SK-N-SH (cell line): ENCODE measurements at places on chromosomes 7 and 10. TPM values are rescaled to one million over a fixed set of nuclear protein-coding genes. Genes with fewer than 3 reads are reported as not detected.

CACNA2D1 gene
- polyA plus RNA-seq: 3.4 and 4.8 TPM in 2 replicates

EGR2 gene
- polyA plus RNA-seq: 0.25 and 0.47 TPM in 2 replicates

DNA sequence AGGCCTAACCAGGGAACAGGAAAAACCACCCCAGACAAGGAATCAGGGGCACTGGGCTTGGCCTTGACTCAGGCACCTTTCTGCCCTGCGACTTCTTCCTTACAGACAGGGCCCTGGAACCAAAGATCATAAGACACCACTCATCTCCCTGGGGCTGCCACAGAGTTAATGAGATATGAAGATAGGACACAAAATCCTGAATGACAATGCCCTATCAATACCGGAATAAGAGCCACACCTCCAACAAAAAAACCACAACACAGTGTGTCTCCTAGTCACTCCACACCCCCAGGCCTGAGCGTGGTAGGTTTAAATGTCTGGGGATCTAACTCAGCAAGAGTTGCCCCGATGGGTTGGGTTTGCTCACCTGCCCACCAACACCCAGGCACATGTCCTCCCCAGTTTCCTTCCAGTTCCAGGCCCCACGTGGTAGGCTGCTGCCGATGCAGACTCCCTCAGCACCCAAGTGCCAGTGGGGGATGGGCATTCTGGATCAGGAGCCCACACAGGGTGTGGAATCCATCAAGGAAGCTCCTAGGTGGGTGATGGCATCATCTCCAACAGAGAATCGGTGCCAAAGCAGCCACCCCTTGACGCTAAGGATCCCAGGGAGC is 3.9 kb downstream of the DLG5 start:
- H3K4me3 ChIP-seq: no peak overlapping the region
- no peaks in the 10 kb centered on the region for H3K27me3 ChIP-seq
- peak overlapping the region; percentile 5; the same call in 1 of the 2 replicates for H3K27ac ChIP-seq
- DNase-seq: no peak

DNA sequence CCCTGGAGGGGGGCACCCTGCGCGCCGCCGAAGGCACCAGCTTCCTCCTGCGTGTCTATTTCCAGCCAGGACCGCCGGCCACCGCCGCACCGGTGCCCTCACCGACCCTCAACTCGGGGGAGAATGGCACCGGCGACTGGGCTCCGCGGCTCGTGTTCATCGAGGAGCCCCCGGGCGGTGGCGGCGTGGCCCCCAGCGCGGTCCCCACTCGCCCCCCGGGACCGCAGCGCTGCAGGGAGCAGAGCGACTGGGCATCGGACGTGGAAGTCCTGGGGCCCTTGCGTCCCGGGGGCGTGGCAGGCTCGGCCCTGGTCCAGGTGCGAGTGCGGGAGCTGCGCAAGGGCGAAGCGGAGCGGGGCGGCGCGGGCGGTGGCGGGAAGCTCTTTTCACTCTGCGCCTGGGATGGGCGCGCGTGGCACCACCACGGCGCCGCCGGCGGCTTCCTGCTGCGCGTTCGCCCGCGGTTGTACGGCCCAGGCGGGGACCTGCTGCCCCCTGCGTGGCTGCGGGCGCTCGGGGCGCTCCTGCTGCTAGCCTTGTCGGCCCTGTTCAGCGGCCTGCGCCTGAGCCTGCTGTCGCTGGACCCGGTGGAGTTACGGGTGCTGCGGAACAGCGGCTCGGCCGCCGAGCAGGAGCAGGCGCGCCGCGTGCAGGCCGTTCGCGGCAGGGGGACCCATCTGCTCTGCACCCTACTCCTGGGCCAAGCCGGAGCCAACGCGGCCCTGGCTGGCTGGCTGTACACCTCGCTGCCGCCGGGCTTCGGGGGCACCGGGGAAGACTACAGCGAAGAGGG is 594 bp downstream of the CNNM1 start:
- H3K4me3 ChIP-seq: peak overlapping the region; percentile 47
- no peaks in the 10 kb centered on the region for H3K4me1 ChIP-seq
- peaks cover 27% of the 10 kb centered on the region for H3K27me3 ChIP-seq
- H3K27ac ChIP-seq: no peak overlapping the region
- H3K36me3 ChIP-seq: no peaks in the 10 kb centered on the region

SFXN2 gene
- polyA plus RNA-seq: 10.2 and 10.6 TPM in 2 replicates

MEOX2 gene
- not detected in 2 replicates for polyA plus RNA-seq

GRCh38 chr7:117008886-117009531 is 55.7 kb downstream of the ST7 start:
- no peak for DNase-seq
- no peaks in the 10 kb centered on the region; the same call in none of the 2 replicates for H3K4me1 ChIP-seq
- no peaks in the 10 kb centered on the region for H3K27me3 ChIP-seq
- no peaks in the 10 kb centered on the region for H3K36me3 ChIP-seq
- H3K4me3 ChIP-seq: no peak overlapping the region
- H3K27ac ChIP-seq: no peak overlapping the region

GRCh38 chr7:45132708-45133320 is 21.3 kb upstream of the TBRG4 start:
- H3K36me3 ChIP-seq: no peaks in the 10 kb centered on the region
- no peak overlapping the region for H3K4me3 ChIP-seq
- DNase-seq: no peak
- no peaks in the 10 kb centered on the region for H3K4me1 ChIP-seq
- no peak overlapping the region for H3K27ac ChIP-seq
- H3K27me3 ChIP-seq: peaks cover 5% of the 10 kb centered on the region; the same call in 1 of the 2 replicates

- H3K27me3 ChIP-seq: no peaks in the 10 kb centered on the region
- H3K4me1 ChIP-seq: peaks cover 49% of the 10 kb centered on the region
- H3K36me3 ChIP-seq: no peaks in the 10 kb centered on the region
- DNase-seq: no peak
These were observed 67.1 kb downstream of the COL13A1 start for GRCh38 chr10:69868821-69869220.

GPR158 gene
- not detected in 2 replicates for polyA plus RNA-seq

DNA sequence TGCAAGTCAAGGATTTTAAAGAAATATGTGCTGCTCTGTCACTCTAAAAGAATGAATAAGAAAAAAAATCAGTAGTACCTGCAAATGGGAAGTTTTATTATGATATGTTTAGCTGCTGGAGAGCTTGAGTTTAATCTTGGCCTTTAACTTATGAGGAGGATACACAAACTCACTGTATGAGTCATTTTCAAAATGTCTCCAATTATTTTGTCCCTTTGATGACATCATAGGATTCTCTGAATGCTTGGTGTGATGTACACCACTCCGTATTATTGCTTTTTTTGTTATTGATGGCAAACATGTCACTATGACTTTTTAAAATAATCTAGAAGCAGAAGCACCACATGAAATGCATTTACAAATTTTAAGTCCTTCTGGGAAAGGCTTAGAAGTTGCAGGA is 125.8 kb downstream of the RALA start:
- no peaks in the 10 kb centered on the region for H3K36me3 ChIP-seq
- H3K27ac ChIP-seq: no peak overlapping the region
- DNase-seq: no peak
- H3K4me1 ChIP-seq: peaks cover 10% of the 10 kb centered on the region; the same call in 1 of the 2 replicates
- H3K4me3 ChIP-seq: no peak overlapping the region

GRCh38 chr7:4168541-4168940 is 513.6 kb upstream of the FOXK1 start:
- no peaks in the 10 kb centered on the region for H3K36me3 ChIP-seq
- H3K4me1 ChIP-seq: no peaks in the 10 kb centered on the region
- no peak overlapping the region for H3K27ac ChIP-seq

- H3K4me1 ChIP-seq: peaks cover 4% of the 10 kb centered on the region; the same call in 1 of the 2 replicates
- H3K36me3 ChIP-seq: no peaks in the 10 kb centered on the region
- H3K27me3 ChIP-seq: no peaks in the 10 kb centered on the region
- no peak overlapping the region for H3K4me3 ChIP-seq
- no peak overlapping the region for H3K27ac ChIP-seq
These were observed 24.5 kb downstream of the FOXK1 start for GRCh38 chr7:4706384-4707216.

DNA sequence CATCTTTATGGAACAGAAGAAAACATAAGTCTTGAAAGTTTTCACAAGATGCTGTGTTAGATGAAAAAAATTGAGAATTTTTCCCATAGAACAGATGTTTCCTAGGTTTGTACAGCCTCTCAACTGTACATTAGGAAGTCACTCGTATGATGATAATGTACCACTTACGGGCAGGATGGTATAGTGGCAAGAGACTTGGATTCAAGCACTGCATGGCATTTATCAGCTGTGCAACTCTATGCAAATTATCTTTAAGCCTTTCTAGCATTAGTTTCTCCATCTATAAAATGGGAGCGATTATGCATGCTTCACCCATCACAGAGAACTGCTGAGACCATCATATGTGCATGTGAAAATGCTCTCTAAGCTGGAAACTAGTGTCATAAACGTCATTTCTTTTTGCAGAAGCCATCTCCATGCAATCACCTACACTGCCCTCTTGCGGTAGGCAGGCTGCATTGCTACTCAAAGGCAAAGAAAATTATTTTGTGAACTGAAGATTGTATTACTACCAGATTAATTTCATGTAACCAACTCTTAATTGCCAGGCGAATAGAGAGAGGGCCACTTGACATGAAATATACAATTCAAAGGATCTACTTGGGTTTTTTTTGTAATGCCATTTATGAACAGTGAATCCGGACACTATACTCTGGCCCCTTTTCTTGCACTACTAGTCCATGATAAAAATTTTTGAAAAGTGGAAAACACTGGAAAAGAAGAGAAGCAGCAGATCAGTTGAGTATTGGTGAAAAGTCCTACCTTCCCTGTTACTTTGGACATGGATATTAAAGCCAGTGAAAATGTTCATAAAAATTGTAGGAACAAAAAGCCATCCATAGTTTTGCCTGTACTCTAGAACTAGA is 102.3 kb downstream of the JAZF1 start:
- no peak overlapping the region; the same call in 1 of the 2 replicates for H3K27ac ChIP-seq
- H3K27me3 ChIP-seq: no peaks in the 10 kb centered on the region
- DNase-seq: peak; percentile 52
- H3K4me1 ChIP-seq: peaks cover 39% of the 10 kb centered on the region
- H3K4me3 ChIP-seq: peak overlapping the region; percentile 16; the same call in 1 of the 2 replicates
- no peaks in the 10 kb centered on the region for H3K36me3 ChIP-seq

GARIN1A gene
- polyA plus RNA-seq: 1.2 TPM in 2 replicates

DNA sequence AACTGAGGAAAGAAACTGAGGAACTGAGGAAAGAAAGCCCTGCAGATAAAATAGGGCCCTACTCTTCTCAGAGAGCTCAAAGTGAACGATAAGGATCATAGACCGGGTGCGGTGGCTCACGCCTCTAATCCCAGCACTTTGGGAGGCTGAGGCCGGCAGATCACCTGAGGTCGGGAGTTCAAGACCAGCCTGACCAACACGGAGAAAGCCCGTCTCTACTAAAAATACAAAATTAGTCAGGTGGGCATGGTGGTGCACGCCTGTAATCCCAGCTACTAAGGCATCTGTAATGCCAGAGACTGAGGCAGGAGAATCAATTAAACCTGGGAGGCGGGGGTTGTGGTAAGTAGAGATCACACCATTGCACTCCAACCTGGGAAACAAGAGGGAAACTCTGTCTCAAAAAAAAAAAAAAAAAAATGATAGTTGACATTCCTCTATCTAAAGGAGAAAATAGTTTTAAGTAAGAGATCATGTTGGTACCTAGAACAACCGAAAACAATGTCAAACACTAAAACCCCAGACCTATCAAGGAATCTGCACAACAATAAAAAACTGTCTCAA is 2.5 kb downstream of the MKRN1 start:
- H3K4me3 ChIP-seq: peak overlapping the region; percentile 81; the same call in 1 of the 2 replicates
- H3K36me3 ChIP-seq: no peaks in the 10 kb centered on the region
- 0 out of 2 replicates have a peak, but pooled peaks cover 7% of the 10 kb centered on the region for H3K4me1 ChIP-seq
- no peak for DNase-seq

GRCh38 chr7:30594048-30594539 is 584 bp upstream of the GARS1 start:
- H3K4me3 ChIP-seq: peak overlapping the region; percentile 93
- H3K4me1 ChIP-seq: peaks cover 4% of the 10 kb centered on the region; the same call in 1 of the 2 replicates
- no peaks in the 10 kb centered on the region for H3K27me3 ChIP-seq
- peak overlapping the region; percentile 94 for H3K27ac ChIP-seq
- DNase-seq: peak; percentile 78

DNA sequence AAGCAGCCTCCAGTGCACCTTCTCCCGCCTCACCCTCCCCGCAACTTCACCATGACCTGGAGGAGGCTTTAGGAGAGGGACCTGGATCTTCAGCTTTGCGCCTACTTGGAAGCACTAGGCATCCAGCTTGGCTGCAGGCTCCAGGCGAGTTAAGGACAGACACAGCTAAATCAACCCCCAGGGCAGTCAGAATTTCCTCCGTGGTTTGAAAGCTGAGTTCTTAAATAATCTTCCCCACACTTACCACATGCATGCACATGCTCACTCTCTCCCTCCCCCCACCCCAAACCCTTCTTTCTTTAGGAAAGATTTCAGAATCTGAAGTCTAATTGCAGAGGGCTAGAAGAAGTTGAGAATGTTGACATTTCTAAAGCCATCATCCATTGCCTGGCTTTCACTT is 36.7 kb upstream of the LRRC4 start:
- H3K27ac ChIP-seq: no peak overlapping the region; the same call in 1 of the 2 replicates
- H3K4me1 ChIP-seq: peaks cover 40% of the 10 kb centered on the region; the same call in 1 of the 2 replicates
- no peak overlapping the region for H3K4me3 ChIP-seq
- H3K36me3 ChIP-seq: peaks cover 28% of the 10 kb centered on the region; the same call in 1 of the 2 replicates

DNA sequence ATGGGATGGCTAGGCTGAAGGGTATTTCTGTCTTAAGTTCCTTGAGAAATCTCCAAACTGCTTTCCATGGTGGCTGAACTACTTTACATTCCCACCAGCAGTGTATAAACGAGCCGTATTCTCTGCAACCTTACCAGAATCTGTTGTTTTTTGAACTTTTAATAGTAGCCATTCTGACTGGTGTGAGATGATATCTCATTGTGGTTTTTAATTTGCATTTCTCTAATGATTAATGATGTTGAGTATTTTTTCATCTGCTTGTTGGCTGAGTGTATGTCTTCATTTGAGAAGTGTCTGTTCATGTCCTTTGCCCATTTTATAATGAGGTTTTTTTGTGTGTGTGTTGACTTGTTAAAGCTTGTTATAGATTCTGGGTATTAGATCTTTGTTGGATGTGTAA is 226.8 kb upstream of the IGFBP3 start:
- no peak for DNase-seq
- H3K4me1 ChIP-seq: peaks cover 4% of the 10 kb centered on the region; the same call in 1 of the 2 replicates
- no peak overlapping the region for H3K27ac ChIP-seq
- no peak overlapping the region for H3K4me3 ChIP-seq
- no peaks in the 10 kb centered on the region for H3K36me3 ChIP-seq

DNA sequence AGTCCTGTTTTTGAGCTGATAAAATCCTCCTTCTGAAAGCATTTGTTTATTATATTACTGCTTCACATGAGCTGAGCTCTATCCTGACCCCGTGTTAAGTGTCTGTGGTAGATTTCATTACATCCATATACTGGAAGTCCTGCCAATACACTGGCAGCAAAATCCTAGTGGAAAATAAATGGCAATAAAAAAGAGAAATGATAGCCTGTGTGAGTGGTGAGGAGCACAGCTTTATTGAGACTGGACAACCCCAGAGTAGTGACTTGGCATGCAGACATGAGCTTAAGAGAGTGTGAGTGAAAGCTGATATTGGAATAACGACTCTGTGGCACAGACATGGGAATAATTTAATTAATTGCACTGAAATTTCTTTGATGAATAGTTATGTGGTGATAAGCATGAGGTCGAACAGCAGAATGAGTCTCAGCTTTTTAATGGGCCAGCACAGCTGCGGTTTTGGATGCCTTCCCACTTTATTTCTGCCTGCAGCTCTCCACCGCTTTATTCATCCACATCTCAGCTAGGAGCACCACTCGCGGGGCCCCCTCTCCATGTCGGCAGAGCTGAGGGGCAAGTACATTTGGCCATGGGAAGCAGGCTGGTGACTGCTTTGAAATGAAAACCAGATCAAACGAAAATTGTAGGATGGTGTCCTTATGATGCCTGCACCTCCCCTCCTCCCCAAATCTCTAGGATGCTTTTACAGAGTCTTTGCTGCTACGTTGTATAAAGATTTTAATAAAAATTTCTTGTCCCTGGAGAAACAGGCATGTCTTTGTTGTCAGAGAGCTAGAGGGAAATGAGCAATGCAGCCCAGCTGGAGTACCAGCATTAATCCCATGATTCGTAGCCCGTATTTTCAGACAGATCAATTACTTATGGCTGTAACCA is 494.3 kb downstream of the AUTS2 start:
- peak overlapping the region; percentile 64 for H3K27ac ChIP-seq
- peaks cover 34% of the 10 kb centered on the region for H3K4me1 ChIP-seq
- peak; percentile 70 for DNase-seq
